Aorta (tissue), 5 donors: ENCODE measurements at places on chromosomes 6 and 20. TPM values are rescaled to one million over a fixed set of nuclear protein-coding genes. Genes with fewer than 3 reads are reported as not detected.

DNA sequence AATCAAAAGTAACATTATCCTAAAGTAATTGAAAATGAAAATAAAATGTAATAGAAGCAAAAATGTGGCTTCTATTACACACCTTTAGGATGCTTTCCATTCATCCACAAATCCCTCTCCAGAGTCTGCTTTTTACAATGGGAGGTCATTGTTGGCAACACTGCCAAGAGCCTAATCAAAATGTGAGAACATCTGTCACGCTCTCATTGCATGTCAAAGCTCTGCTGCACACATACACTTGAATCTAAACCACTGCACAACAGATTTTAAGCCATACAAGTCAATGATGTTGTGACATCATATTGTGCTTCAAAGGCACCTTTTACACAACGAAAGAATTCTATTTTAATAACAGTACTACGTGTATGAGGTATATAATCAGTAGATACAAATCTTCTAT lies 82.1 kb downstream of the PREP start:
- DNase-seq: no peak

- DNase-seq: no peak
Observed at GRCh38 chr6:25105070-25105925, 169.5 kb upstream of the RIPOR2 start.

- DNase-seq: no peak
Observed at GRCh38 chr6:33739571-33739970, 7.1 kb downstream of the IP6K3 start.

DNA sequence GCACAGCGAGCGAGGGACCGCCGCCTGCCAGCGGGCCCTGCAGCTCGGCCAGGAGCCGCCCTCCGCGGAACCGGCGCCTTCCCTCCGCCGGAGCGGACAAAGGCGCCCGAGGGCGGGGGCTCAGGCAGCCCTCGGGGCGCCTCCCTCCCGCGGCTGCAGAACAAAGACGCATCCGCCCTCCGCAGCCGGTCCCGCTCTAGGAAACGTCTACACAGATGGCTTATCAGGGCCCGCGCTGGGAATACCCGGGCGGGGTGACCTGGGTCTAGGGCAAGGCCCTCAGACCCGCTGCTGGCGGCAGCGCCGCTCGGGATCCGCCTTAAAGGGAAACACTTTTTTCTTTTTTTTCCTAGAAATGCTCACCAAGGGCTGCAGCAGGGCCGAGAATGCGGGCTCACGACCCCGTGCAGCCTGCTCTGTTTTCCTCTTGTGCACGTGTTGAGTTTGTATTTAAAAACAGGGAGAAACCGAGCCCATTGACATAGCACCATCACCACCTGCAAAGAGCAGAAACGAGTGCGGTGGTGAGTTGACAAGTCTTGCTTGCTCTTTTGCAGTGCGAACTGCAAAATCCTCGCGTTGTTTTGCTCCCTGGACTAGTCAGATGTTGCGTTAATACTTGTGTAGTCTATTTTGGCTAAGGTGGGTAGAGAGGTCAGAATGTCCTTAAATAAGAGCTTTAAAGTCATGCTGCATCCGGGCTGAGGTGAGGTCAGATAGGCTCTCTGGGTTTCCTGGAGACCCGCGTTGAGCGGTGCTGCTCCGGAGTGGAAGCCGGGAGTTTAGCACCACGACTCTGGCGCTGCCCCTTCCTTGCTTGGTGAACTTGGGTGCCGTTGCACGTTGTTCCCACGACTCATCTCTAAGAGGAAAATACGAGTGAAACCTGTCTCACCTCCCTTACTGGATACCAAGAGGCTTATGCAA lies 1.1 kb upstream of the RPS6KA2 start:
- DNase-seq: peak; percentile 82

DNA sequence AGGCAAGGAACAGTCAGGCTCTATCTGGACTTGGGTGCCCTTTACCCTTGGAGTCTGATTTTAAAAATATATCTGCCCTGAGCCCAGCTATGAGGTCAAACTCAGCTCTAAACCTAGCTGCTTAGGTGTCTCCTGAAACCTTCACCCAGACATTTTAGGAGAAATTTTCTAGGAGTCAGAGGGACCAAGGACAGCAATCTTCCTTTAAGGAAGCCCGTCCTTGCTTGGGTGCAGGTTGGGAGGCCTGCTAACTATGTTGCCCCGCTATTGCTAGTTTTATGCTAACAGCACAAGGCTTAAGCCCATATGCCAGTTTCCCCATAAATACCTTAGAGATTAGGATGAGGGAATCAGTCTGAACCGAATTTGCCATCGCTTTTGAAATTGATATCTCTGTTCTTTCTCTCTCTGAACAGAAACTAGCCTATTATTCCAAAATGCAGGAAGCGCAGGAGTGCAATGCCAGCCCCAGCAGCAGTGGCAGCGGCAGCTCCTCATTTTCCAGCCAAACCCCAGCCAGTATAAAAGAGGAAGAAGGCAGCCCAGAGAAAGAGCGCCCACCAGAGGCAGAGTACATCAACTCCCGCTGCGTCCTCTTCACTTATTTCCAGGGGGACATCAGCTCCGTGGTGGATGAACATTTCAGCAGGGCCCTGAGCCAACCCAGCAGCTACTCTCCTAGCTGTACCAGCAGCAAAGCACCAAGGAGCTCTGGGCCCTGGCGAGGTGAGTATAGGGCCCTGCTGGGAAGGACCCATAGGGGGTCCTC lies 2.6 kb downstream of the VGLL2 start:
- DNase-seq: no peak

DNA sequence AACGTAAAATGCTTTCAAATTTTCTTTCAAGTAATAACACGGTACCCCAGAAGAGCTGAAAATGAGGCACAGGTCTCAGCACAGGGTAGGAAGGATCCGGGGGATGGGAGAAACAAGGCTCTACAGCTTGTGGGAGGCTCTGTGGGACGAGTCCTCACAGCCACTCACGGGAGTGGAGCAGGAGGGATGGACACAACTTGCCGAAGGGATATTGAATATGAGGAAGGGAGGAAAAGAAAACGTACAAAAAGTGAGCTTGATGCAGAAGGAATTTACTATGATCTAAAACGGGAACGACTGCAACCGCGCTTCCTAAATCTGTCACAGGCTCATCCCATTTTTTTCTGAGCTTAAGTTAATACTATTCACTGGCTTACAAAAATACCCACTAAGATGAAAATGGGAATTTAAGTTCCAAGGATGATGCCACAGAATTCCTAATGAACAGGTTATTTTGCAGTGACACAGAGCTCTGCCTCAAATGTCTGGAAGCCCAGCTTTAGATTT lies 72.9 kb downstream of the FYN start:
- no peak for DNase-seq

- DNase-seq: no peak
Observed at GRCh38 chr6:33809594-33809993, 5.8 kb upstream of the MLN start.

DNA sequence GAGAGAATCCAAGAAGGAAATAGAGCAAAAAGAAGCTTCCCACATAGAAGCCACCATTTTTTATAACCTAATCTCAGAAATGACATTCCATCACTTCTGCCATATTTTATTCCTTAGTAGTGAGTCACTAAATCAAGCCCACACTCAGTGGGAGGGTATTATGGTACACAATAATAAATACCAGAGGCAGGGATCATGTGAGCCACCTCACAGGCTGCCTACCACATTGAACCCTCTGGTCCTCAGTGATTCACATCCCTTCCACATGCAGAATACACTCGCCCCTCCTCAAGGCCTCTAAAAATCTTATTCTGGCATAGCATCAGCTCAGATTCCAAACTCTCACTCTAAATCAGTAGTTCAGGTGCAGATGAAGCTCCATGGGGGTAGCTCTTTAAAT lies 49.4 kb downstream of the TMC2 start:
- DNase-seq: no peak

DNA sequence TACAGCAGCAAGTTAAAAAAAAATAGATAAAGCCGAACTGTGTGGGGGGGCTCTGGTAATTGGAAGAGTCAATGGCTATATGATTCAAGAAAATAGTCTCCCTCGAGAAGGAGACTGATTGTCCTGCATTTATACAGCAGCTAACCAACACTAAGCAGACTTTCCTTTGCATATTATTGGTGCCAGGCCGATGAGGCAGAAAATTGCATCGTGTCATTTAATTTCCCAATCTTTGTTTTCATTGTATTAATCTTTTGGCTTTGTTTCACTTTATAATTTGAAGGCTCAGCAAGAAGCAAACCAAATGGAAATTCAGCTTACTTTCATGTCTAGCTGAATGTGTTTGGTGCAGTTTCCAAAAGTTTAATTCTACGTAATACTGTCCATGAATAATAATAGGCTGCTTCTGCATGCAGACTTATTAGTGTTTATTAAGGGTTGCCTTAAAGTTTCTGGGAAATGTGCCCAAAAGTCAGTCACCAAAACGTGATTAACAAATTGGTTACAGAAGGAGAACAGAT lies 258.5 kb downstream of the HACE1 start:
- no peak for DNase-seq

DNA sequence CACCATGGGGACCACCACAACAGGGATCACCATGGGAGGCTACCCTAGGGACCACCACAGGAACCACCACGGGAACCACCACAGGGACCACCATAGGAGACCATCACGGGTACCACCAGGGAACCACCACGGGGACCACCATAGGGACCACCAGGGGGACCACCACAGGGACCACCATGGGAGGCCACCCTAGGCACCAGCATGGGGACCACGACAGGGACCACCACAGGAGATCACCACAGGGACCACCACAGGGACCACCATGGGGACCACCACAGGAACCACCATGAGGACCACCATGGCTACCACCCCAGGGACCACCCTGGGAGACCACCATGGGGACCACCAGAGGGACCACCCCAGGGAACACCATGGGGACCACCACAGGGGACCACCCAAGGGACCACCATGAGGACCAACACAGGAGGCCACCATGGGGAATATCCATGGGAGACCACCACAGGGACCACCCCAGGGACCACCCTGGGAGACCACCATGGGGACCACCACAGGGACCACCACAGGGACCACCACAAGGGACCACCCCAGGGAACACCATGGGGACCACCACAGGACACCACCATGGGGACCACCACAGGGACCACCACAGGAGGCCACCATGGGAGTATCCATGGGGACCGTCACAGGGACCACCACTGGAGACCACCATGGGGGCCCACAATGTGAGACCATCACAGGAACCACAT lies 67.6 kb upstream of the MPC1 start:
- DNase-seq: no peak

GRCh38 chr20:22555791-22556564 lies 28.4 kb downstream of the FOXA2 start:
- DNase-seq: no peak

- DNase-seq: no peak
Observed at GRCh38 chr6:149342525-149342924, 25.0 kb downstream of the TAB2 start.

DNA sequence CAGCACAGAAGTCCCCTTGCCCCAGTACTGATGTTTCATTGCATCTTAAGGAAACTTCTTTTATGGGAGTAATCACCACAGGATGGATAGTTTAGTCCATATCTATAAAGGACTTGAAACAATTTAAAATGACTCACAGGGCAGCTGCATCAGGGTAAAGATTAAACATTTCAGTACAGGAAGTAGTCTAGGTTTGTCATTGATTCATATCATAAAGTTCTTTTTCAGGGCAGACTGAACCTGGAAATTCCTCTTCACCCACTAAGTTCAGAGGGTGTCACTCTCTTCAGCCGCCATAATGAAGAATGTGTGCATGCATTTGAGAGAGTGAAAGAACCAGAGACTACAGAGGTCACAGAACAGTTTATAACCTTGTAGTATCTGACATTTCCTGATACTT lies 296.3 kb upstream of the JAG1 start:
- no peak for DNase-seq

- no peak for DNase-seq
Observed at GRCh38 chr6:46888031-46888430, 33.7 kb downstream of the ADGRF5 start.

- DNase-seq: no peak
Observed at GRCh38 chr20:45115386-45115774, 406 bp upstream of the WFDC5 start.

- peak; percentile 93 for DNase-seq
Observed at GRCh38 chr20:50929299-50930138, 1.7 kb downstream of the ADNP start.

DNA sequence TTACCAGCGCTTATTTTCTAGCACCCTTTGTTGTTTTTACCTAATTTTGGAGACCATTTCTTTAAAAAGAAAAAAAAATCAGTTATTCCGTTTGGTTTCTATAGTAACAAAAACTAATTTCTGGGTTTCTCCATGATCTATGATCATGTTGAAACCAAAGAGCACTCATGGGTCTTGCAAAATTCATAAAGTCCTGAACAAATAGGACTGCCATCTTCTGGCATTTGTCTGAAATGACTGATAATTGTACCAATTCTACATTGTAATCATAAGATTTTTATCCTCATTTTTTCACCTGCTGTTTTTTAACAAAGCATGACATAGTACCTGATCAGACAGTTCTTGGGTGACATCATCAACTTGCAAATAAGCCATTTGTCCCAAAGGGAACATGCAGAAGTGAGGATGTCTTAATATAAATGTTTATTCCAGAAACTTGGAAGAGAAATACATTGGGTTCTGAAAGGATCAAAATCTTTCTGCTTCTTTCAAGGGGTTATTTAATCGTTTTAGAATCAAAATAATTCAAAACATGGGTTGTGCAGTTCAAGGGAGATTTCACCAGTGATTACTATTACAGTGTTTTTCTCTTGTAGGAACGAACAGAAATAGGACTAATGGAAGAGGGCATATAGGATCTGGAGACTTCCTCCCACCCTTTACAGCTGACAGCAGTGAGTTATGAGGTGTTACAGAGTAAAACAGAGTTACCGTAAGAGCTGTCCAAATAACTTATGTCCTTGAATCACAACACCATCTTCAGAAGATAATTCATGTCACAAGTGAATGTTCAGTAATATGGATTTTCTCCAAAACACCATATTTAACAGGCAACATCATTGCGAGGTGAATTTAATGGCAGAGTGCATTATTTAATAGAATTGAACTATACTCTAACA lies 87.1 kb upstream of the GJE1 start:
- no peak for DNase-seq

The MCHR2 gene
- total RNA-seq: not detected

The ZNF184 gene
- total RNA-seq: 8.0 TPM

The CAP2 gene
- 28.4 TPM for total RNA-seq

The BPIFA1 gene
- not detected for total RNA-seq

The STX16 gene
- total RNA-seq: 75.7 TPM

The SIGLEC1 gene
- 16.8 TPM for total RNA-seq

The CDSN gene
- total RNA-seq: not detected

The STK35 gene
- 13.8 TPM for total RNA-seq

The MGME1 gene
- 14.7 TPM for total RNA-seq

The TINAG gene
- total RNA-seq: not detected

The PDE7B gene
- total RNA-seq: 6.9 TPM

The KHDC1L gene
- total RNA-seq: not detected

The MYB gene
- total RNA-seq: 0.87 TPM

The HTR1B gene
- total RNA-seq: 6.6 TPM
